Astrocyte (in vitro differentiated cells and primary cell): ENCODE measurements at places on chromosomes 16 and 17. TPM values are rescaled to one million over a fixed set of nuclear protein-coding genes. Genes with fewer than 3 reads are reported as not detected.

Gene TBC1D26
- total RNA-seq: 0.14 and 0.77 TPM in 2 replicates

Gene FAM171A2
- 18.2 and 22.8 TPM in 2 replicates for total RNA-seq

Gene MILR1
- 0.91 and 1.9 TPM in 2 replicates for total RNA-seq

Gene SEPTIN1
- 0.48 and 0.96 TPM in 2 replicates for total RNA-seq

Gene EVI2A
- total RNA-seq: 1.1 TPM in 2 replicates

Gene HOXB9
- 0.10 and 0.11 TPM in 2 replicates for total RNA-seq

Gene SLC52A1
- not detected in 2 replicates for total RNA-seq

Gene FGF11
- total RNA-seq: 22.4 and 30.7 TPM in 2 replicates

Gene ADAM11
- total RNA-seq: 0.43 and 0.65 TPM in 2 replicates

Gene GCGR
- not detected in 2 replicates for total RNA-seq

Gene SULT1A1
- 0.41 and 0.53 TPM in 2 replicates for total RNA-seq

Gene ANKRD40CL
- total RNA-seq: not detected in 2 replicates

Gene CLEC19A
- total RNA-seq: not detected in 2 replicates

Gene BRD7
- total RNA-seq: 54.8 and 58.5 TPM in 2 replicates

Gene GRAPL
- not detected in 2 replicates for total RNA-seq

Gene CX3CL1
- total RNA-seq: 9.6 and 12.1 TPM in 2 replicates

Gene KRT27
- total RNA-seq: not detected in 2 replicates
